ENCODE measurements at places on chromosomes 12 and 14.
A peak's percentile ranks its signal among the peaks of the same experiment; 100 is the strongest.

DNA sequence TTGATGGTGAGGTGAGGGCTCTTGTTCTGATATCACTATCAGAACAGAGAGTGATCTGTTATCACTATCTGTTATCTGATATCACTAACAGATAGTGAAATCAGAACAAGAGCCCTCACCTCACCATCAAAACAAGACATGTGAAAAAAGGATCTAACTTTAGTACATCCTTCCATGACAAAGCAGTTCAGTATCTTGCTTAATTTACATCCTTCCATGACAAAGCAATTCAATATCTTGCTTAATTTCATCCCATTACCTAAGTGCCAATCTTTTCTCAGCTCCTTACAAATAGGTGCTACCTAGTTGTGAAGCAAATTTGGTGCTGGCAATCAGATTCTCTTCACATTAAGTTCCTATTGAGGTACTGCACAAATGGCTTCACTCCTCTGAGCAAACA is 1865.6 kb upstream of the FLRT2 start:
- DNase-seq: no peak

- DNase-seq: no peak
These were observed 203.3 kb upstream of the LRFN5 start for GRCh38 chr14:41403360-41403759.

GRCh38 chr12:93060666-93061472 is 131.8 kb upstream of the EEA1 start:
- DNase-seq: peak; percentile 49

DNA sequence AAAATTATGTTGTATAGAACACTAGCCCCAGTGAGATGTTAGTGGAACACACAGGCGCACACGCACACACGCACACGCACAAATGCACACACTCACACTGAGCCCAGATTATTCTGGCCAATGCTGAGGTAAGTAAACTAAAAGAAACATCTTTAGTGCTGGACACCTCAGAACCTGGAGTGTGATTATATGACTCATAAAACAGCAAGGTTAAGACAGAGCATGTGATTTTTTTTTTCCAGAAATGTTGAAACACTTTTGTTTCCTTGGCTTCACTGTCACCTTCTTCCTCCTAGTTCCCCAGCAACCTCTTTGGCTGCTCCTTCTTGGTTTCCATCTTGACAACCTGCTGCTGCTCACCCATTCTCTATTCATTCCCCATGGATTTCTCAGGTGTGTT is 141.0 kb upstream of the ALG10B start:
- no peak for DNase-seq

DNA sequence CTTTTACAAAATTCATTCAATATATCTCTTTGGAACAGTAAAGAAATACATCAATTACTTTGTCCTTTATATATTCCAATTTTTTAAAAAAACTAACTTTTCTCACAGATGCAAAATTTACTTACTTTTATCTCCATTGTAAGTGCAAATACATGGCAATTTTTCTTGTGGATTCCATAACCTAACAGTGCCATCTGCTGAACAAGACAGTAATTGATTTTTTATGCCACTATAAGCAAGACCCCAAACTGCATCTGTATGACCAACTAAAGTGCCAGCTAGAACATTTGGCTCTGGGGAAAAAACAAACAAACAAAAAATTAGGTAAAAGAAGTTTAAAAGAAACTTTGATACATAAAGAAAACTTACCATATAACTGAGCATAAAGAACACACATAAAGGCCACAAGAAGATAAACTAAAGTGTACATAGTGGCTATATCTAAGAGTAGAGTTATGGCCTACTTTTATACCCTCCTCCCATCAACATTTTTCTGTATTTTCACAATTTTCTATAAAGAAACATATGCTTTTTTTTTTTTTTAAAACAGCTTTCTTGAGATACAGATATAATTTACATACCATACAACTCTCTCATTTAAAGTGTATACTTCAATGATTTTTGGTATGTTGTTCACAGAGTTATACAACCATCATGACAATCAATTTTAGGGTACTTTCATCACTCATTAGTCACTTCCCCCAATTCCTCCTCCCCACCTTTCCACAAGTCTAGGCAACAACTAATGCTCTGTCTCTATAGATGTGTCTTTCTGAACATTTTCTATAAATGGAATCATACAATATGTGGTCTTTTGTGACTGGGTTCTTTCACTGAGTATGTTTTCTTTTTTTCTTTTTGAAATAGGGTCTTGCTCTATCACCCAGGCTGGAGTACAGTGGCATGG is 32.6 kb downstream of the COCH start:
- peak; percentile 7 for DNase-seq

- no peak for DNase-seq
These were observed 132.8 kb upstream of the CCND2 start for GRCh38 chr12:4140581-4141301.

DNA sequence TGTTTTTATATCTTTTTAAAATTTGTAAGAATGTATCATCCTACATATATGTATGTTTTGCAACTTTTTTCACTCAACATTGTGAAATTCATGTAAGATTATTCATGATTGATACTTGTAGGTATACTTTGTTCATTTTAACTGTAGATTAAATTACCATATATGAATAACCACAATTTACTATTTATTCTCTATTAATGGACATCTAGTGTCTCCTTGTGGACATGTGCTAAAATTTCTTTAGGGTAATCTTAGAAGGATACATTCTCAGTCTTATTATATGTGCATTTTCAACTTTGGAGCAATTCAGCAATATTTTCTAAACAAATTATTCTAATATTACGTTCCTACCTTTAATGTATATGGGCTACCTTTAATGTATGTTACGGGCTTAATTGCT is 192.4 kb downstream of the FUT8 start:
- no peak for DNase-seq

DNA sequence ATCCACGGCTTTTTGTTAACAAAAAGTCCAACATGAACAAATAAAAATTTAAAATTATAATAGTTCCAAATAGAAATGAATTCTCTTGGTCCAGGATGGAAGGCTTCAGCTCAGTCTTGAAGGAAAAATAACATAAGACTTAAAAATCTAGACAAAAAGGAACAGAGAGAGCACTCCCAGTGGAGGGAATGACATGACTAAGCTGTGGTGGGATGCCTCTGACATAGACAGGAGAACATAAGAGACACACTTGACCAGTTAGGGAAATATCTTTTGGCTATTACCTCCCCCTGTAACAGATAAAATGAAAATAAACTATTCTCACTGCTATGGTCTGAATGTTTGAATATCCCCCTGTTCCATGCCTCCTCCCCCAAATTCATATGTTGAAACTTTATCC is 106.8 kb downstream of the BBS10 start:
- DNase-seq: no peak

DNA sequence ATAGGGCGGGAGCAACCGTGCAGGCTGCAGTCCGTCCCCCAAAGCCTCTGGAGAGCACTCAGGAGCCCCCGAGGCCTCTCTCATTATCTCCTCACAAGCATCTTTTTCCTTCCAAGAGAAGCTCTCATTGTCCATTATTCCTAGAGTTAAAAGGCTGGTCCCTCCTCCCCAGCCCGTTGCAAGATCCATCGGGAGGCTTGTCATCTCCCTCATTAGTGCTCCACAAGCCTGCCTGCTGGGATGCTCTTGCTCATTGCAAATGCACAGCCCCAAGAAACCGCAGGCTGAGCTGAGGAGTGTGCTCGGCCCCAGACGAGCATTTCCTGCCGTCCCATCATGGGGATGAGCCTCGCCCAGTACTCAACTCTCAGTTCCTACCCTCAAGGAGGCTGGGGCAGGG is 23.3 kb downstream of the NUAK1 start:
- DNase-seq: no peak

DNA sequence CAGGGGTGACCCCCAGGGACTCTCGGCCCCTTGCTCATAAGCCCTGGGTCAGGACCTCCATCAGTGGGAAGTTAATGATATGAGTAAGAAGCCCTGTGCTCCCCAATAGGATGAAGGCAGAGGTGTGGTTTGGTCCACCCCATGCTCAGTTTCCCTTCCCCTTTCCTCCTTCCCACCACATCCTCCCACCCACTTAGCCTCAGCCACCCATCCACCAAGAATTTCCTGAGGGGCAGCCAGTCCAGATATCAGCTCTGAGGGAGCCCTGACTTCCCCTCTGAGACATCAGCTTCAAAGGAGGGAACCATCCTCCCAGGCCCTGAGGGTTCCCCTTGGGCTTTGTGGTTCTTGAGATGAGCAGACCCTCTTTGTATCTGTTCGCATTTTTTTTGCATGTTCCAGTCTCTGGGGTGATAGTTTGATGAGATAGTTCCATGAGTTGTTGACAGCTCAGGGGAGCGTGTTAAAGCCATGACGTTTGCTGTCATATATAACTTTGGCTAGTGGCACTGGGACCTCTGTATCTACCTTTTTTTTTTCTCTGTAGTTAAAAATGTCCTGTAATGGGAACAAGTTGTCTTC is 71.2 kb downstream of the LGMN start:
- DNase-seq: no peak

DNA sequence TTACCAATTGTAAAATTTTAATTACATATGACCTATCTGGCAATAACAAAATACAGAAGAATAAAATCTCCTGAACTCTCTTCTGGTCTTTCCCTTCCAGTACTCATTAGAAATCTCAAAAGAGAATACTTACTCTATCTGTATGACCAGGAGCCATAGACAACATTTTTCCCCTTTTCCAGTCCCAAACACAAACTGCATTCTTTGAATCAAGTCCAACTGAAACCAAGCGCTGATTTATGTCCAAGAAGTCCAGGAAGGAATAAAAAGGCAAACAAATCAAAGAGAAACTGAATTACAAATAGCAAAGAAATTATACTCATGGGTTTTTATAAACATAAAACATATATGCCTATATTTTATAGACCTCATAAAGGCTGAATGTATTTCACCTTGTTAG is 46.7 kb downstream of the EML5 start:
- peak; percentile 2 for DNase-seq

GRCh38 chr12:103020839-103021238 is 63.4 kb downstream of the ASCL1 start:
- DNase-seq: no peak

GRCh38 chr12:48119834-48120195 is 651 bp downstream of the PFKM start:
- no peak for DNase-seq

- DNase-seq: no peak
These were observed 168.0 kb downstream of the KICS2 start for GRCh38 chr12:64054079-64054520.
